Stimulated activated CD4-positive, alpha-beta T cell treated with anti-CD3 and anti-CD28 coated beads, TNF-alpha, amount 100 ng/mL, for 48 hours (primary cell): ENCODE measurements at places on chromosomes 2 and 18.
A peak's percentile ranks its signal among the peaks of the same experiment; 100 is the strongest.

- DNase-seq = no peak
Measured at GRCh38 chr2:44580875-44581515, 219.2 kb downstream of the CAMKMT start.

- no peak for DNase-seq
Measured at GRCh38 chr18:38241216-38241615, 675.6 kb upstream of the CELF4 start.

GRCh38 chr2:183070942-183071844, 7.4 kb upstream of the DUSP19 start:
- no peak for DNase-seq

DNA sequence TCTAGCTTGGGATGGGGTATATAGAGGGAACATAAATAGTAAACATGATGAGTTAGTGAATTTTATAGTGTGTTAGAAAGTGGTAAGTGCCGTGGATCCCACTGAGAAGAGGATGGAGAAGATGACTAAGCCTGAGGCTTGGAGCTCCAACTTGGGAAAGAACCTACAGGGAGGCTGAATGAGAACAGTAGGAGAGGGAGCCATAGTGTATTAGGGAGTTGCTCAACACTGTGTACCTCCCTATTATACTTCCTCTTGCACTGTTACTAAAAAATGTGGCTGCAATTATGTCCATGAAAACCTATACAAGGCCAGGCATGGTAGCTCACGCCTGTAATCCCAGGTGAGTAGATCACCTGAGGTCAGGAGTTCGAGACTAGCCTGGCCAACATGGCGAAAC, 2.9 kb upstream of the SLC19A3 start:
- no peak for DNase-seq

GRCh38 chr2:217095511-217096205, 235.8 kb upstream of the TNP1 start:
- no peak for DNase-seq

- DNase-seq = peak; percentile 78
Measured at GRCh38 chr2:102020596-102021170, 28.9 kb downstream of the IL1R2 start.

- DNase-seq = no peak
Measured at GRCh38 chr2:6674381-6674780, 191.3 kb downstream of the CMPK2 start.

DNA sequence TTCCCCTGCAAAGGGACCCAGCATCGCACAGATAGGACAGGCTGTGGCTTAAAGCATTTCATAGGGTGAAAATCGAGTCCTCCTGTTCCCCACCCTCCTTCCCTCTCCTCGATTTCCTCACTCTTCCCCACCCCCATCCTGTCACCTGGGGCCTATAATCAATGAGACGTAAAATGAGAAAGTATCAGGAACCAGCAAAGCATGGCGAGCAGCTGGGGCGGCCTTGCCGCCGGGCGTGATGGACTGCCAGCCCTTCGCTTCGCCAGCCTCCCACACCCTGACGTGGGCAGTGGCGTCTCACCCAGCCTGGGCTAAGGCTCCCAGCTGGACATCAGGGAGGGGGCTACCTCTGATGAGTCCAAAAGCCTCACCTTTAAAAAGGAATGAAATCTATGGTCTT, 11.1 kb downstream of the SLC30A3 start:
- no peak for DNase-seq

GRCh38 chr2:125280265-125280664, 1255.2 kb downstream of the CNTNAP5 start:
- DNase-seq = no peak

GRCh38 chr2:16553226-16553625, 112.4 kb downstream of the CYRIA start:
- DNase-seq = peak; percentile 0

GRCh38 chr2:125516496-125517109, 1139.4 kb upstream of the GYPC start:
- DNase-seq = no peak

GRCh38 chr2:196967116-196967515, 40.6 kb upstream of the PGAP1 start:
- no peak for DNase-seq
